NCI-H510A (cell line): ENCODE measurements at places on chromosomes 11 and 22.

- DNase-seq = no peak
Measured at GRCh38 chr11:2928605-2929530, at the start of gene PHLDA2. PHLDA2 (minus strand) TSS chr11:2929420; CDS start chr11:2929364, 56 bp downstream.

DNA sequence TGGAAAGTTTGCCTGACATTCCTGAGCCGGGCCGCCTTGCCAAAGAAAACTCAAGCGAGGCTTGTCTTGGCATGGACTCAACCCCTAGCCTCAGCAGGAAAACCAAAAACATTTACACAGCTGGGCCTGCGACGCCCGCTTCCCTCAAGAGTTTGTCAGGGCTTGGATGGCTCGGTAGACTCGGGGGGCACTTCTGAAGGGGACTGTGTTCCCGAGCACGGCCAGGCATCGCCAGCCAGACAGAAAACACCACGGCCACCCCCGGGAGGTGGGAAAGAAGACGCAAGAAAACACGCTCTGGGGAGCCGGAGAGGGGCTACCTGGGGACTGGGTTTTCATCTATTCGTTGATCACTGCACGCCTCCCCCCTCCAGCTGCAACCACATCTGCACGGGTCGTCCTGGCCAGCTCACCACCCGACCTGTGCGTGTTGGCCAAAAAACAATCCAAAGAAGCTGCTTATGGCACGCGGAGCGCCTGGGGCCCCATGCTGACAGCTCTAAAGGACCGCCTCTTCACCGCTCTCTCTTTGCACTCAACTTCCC lies 380.7 kb downstream of the MN1 start:
- DNase-seq = no peak

- no peak for DNase-seq
Measured at GRCh38 chr11:83480811-83481210, 194.6 kb upstream of the CCDC90B start.

DNA sequence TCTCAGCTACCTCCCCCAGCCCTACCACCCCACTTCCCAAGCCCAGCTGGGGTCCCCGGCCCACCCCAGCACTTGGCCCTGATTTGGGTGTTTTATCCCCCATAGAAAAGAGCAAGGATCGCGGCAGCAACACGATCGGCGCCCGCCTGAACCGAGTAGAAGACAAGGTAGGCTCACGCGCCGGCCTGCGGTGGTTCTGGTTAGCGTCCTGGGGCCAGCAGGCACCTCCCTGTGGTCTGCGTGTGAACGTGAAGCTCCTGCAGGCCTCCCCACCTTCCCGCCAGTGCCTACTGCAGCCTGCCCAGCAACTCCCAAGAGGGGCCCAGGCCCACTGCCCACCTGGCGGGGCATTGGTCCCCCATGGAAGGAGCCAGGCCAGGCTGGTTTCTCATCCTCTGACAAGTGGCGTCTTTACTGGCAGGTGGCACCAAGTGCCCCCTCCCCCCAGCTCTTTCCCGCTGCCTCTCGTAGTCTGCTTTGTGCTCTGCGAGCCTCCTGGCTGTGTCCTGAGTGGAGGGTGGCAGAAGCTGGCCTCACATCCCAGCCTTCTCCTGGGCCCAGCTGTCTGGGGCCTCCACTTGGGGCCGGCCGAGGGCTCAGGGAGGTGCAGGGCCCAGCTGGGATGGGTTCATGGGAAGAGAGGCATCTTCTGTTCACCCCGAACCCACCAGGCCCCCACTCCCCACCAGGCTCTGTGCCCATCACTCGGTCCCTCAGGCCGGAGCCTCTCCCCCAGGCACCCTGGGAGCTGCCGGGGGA lies 78.3 kb upstream of the KCNQ1OT1 start:
- no peak for DNase-seq

- peak; percentile 62 for DNase-seq
Measured at GRCh38 chr11:109729761-109730160, 307.8 kb downstream of the C11orf87 start.

DNA sequence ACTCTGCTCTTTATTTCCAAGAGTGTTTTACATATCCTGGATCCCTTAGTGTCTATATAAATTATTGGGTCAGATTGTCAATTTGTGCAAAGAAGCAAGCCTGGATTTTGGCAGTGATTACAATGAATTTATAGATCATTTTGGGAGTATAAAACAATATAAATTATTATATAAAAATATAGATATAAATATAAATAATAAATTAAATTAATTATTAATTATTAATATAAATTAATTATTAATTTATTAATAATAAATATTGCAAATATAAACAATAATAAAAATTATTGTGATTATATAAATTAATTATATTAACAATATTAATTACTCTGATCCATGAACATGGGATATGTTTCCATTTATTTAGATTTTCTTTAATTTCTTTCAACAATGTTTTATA lies 32.5 kb downstream of the RTL6 start:
- no peak for DNase-seq

DNA sequence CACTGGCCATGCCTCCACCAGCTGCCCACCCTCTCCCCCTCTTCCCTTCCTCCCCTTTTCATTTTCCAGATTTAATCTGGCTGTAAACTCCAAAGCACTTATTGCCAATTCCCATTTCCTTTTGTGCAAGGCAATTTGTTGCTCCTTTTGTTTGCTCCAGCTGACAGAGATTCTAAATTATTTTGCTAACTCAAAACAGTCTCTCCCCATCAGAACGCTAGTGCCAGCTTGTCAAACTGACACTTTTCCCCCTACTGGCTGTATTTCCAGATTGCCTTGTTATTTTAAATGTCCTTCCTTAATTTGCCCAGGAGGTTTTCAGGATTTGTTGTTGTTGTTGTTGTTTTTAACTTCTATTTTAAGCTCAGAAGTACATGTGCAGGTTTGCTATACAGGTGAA lies 57.0 kb upstream of the PAK1 start:
- DNase-seq = no peak

- DNase-seq = peak; percentile 30
Measured at GRCh38 chr11:63769042-63769713, 603 bp upstream of the ZFTA start.

GRCh38 chr11:115493905-115494304 lies 10.3 kb downstream of the CADM1 start:
- DNase-seq = no peak

GRCh38 chr11:68053981-68054812 lies 15.4 kb downstream of the TCIRG1 start:
- DNase-seq = no peak
